ENCODE measurements at places on chromosomes 2 and 18.
A peak's percentile ranks its signal among the peaks of the same experiment; 100 is the strongest.

DNA sequence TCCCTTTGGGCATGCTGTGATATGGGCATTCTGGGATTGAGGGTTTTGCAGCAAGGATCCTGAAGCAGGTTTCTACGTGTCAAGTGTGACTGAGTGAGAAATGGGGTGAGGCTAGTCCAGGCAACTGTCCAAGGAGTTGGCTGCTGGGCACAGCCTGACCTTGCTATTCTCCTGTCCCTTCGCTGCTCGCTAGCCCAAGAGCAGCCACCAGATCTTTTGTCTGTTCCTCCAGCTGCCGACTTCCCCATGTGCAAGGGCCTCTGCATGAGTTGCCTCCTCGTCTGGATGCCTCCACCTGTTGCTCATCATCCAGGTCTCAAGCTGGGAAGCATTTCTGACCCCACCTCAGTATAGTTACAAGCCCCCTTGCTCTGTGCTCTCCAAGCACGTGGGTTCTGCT lies 71.1 kb downstream of the DYSF start:
- no peak for DNase-seq

DNA sequence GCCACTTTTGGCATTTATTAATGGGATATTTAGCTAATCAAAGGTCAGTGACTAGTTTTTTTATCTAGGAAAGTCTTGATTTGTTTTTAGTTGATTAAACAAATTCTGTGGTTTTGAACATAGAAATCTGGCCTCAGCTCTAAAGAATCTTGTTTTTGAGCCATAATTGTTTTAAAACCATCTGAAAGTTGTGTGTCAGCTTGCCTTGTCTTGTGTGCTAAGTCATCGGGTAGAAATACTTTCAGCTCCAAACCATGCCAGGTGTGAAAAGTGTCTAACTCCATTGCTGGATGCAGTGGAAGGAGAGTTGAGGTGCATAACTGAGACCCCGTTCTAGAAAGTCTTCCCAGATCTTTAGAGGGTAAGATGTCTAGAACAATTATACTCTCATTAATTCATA lies 22.7 kb downstream of the FARP2 start:
- DNase-seq = no peak

DNA sequence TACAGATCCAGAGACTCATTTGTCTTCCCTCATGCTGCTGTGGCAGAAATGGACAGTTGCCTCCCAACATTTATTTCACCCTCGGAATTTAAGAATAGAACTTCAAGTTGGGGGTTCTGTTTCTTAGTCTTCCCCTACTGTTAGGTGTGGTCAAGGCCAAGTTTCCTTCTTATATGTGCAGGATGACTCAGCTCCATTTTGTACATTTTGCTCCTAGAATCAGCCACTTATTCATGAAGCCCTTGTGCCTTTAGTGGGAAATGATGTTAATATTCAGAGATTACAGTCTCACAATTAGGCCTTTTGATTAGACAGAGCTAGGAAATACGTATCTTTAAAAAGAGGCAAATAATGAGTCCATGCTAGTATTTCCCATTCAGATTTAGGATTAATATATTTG lies 46.2 kb upstream of the ELOA2 start:
- no peak for DNase-seq

- peak; percentile 25 for DNase-seq
These were observed 7.5 kb upstream of the YPEL5 start for GRCh38 chr2:30139131-30139870.

DNA sequence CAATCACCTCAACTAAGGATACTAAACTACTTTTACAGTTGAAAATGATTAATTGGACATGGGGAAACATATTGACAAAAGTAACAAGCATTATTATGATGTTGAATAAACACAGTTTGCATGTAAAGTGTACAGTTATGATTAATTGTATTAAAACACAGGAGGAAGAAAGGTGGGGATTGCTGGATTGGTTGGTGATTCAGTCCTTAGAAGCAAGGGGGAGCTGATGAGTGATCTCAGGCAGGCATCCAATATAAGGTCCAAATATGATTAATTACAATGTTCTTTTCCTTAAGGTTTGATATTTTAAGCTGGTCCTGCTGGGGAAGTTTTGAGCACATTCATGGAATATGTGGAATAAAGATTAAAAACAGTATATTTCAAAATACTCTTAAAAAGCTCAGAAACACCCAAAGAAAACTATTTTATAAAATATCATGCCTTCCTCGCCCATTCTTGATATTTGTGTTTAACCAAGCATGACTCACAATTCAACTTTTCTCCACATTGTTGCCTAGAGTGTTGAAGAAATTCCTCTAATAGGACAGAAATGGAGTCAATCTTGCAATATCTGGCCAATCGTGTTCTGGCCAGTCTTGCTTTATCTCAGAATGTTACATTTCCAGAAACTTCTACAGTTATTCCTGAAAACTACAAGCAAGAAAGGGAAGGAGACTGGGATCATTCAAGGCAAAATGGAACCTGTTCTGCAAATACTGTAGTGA lies 268.2 kb downstream of the RPIA start:
- DNase-seq = no peak

DNA sequence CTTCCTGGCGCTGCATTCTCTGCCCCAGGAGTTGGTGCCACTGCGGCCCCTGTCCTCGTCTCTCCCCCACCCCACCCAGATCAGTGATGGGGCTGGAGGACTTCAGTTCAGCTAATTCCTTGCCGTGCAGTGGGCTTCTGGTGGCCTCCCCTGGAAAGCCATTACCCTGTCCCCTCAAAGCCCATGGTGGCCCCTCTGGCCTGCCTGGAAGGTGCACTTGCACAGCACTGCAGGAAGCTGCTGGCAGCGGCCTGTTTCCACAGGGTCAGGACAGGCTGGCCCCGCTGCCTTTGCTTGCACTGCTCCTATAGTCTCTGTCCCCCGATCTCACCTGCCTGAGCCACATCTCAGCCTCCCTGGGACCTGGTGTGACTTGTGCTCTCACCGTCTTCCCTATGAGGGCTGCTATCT lies 105.1 kb downstream of the USP40 start:
- no peak for DNase-seq

- no peak for DNase-seq
These were observed 5.3 kb downstream of the GPC1 start for GRCh38 chr2:240440704-240441320.

DNA sequence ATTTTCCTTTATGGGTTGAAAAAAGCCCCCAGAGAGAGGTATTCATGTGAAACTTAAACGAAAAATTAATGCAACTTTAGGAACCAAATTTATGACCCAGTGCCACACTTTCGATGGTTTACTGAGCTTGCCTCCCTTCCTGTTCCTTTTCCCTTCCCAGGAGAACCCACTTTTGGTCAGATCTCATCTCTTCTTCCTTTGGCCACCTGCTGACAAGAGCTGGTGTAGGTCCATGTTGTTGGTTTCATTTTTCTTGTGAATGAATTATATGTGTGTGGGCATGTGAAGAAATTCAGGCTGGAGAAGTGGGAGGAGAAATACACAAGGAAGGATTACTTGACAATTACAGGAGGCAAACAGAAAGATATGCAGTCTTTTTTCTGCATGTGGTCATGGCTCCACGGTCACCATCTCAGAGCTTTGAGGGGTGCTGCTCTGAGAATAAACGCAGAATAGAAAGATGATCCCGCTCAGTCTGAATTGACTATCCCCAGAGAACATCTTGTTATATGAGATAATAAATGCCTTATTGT lies 111.3 kb upstream of the TCF4 start:
- DNase-seq = no peak

- no peak for DNase-seq
These were observed 159.8 kb downstream of the METTL4 start for GRCh38 chr18:2411381-2411960.

GRCh38 chr2:127608061-127609030 lies 37.6 kb upstream of the GPR17 start:
- no peak for DNase-seq

DNA sequence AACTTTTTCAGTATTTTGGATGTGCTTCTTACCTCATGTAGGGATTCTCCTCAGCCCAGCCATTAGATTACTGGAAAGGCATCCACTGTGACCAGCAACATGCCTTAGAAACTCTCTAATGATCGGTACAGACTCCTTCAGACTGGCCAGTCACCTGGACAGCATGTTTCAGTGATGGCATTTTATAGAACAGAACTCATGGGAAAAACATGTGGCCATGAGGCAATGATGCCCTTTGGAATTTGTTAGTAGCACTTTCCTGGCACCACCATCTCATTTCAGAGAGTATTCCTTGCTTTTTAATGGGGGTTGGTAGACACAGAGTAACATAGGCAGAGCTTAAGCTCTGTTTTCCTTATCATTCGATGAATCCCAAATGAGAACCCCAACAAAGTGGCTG lies 72.1 kb upstream of the FAM98A start:
- DNase-seq = no peak

DNA sequence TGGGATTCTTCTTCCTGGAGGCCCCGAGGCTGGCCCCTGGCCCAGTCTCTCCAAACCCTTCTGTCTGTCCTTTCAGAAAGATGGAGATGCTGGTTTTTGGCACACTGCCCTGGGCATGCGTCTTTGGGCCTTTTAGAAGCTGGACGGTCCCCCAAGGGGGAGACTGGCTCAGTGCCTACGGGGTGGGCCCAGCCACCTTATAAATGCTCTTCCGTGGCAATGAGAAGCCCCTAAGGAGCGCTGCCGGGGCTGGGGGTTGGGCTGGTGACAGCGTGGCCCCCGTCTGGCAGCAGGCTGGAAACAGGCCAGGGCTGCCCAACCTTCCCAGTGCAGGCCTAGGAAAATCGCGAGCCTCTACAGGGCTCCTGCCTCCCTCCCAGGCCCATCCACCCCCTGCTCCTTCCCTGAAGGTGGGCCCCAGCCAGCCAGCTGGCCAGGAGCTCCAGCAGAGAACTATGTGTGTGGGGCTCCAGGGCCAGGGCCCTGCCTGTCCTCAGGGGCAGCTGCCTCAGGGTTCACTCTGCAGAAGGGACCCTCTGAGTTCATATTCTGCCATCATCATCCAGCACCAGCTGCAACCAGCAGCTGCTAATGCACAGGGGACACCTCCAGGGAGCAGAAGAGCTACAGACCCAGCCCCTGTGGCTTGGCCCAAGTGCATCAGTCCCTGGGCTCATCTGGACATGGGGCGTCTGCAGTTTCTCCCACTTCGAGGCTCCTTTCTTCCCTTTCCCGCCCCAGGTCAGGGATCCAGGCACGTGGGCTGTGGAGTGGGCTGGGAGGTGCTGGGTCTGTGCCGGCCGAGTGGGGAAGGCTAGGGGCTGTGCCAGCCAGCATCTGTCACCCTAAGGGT lies 107.6 kb upstream of the OTOS start:
- no peak for DNase-seq

DNA sequence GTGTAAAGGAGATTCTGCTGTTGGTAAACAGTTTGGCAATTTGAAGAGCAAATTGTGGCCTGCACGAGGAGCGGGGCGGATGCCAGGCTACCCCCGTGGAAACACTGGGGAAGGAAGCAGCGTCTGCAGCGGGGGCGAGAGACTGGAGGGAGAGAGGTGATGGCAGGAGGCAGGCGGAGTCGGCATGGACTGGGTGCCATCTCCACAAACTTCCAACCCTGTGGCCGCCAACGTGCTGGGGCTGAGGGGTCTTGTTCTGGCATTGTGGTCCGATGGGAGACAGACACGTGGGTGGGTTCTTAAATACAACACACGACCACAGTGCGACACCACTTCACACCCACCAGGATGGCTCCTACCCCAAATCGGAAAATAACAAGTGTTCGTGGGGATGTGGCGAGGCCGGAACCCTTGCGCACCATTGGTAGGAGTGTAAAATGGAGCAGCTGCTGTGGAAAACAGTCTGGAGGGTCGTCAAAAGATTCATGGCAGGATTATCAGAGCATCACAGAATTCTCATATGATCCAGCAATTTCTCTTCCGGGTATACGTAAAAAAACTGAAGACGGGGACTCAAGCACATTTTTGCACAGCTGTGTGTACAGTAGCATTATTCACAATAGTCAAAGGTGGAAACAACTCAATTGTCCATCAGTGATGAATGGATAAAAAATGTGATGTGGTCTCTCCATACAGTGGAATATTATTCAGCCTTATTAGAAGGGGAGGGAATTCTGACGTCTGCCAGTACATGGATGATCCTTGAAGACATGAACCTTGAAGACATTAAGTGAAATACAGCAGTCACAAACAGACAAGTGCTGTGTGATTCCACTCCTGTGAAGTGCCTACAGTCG lies 82.4 kb upstream of the HPCAL1 start:
- DNase-seq = no peak

DNA sequence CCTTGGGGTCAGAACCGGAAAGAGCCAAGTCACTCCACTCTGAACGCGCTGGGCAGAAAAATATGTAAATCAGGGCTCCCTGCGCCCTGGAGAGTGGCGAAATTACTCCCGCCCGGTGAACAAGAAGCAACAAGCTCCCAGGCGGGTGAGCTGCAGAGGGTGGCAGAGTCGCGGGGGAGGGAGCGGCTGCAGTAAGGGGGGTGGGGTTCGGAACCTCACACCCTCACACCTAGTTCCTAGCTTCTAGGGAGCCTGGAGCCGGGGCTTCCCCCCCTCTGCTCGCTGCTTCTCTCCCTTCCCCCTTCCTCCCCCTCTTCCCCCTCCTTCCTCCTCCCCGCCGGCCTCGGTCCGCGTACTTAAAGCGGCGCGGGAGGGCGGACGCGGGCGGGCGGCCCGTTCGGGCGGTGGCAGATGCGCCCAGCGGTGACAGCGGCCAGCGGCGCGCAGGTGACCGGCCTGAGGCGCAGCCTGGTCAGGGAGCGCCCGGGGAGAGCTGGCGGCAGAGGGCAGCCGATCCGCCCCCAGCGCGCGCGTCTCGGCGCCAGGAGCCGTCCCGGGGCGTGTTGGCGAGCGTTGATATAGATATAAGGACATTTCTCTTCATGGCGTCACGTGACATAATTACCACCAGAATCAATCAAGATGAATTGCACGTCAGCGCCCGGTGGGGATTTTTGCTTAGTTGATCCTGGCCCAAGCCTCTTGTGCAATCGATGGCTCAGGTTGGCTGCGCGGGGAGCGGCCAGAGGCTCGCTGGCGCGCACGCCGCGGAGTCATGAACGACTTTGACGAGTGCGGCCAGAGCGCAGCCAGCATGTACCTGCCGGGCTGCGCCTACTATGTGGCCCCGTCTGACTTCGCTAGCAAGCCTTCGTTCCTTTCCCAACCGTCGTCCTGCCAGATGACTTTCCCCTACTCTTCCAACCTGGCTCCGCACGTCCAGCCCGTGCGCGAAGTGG lies at the start of gene HOXD11:
TSS of gene HOXD11 (plus strand) at position 700 of the 959 bp plus-strand sequence. CDS start at position 776, 76 bp downstream.
- no peak for DNase-seq

- DNase-seq = no peak
These were observed 25.1 kb upstream of the PLB1 start for GRCh38 chr2:28470759-28471158.

GRCh38 chr2:4792126-4792525 lies 900.1 kb upstream of the SOX11 start:
- no peak for DNase-seq

- DNase-seq = no peak
These were observed 5.9 kb downstream of the MDH1 start for GRCh38 chr2:63594660-63595059.

GRCh38 chr18:4821801-4822200 lies 366.7 kb upstream of the DLGAP1 start:
- no peak for DNase-seq

DNA sequence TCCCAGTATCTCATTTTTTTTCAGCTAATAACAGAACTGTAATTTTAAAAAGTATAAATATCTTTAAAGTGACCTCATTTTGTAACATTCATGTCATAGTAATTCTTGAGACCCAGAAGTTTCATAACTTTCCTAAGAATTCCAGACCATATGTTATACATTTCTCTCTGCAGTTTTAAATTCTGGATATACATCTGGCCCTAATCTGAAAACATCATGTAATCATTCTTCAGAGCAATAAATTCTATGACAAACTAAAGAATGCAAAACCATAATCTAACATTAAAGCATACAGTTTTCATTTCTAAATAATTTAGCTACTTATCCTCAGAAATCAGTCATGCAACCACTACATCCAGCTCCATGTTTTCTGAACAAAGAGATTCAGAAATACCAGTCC lies 198.3 kb upstream of the SLC35G4 start:
- DNase-seq = no peak

All from activated naive CD8-positive, alpha-beta T cell treated with anti-CD3 and anti-CD28 coated beads, Interleukin-2, amount 50 U/mL, for 24 hours (primary cell).